ENCODE measurements at places on chromosomes 2 and 18. TPM values are rescaled to one million over a fixed set of nuclear protein-coding genes. Genes with fewer than 3 reads are reported as not detected.

Gene RPL31
- total RNA-seq = 703 TPM

DNA sequence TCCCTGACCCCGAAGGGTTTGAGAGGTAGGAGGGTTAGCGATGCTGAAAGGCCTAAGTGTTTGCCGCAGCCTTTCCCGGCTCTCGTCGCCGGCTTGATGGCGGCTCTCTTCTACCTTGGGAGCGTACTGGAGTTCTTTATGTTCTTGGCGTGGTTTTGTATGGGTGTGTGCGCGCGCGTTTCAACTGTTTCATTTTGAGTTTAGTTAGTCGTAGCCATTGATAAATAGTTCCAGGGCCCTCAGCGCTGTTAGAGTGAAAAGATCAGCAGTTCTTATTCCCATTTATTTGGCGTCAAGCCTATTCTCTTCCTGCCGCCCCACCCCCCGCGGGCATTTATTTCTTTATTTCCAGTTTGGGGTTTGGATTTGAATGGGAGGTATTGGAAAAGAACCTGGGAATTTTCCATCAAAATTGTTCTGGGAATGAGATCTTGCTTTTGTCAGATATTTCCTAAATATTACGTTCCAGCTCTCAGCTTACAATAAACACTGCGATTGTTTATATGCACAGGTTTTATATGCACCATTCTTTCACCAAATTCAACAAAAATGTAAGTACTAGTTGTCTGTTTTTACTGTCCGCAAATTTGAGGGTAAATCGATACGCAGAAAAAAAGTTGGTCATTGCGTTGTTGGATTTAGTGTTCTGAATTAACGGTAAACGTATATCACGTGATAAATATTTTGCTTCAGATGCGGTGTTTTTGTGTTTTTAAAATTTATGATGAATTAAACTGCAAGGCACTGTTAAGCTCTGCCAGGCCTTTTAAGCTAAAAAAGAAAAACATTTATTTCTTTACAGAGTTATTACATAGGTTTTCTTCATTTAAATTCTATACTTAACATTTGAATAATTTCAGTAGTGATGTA lies 954 bp downstream of the CCNT2 start:
- no peak for DNase-seq

- DNase-seq = no peak
These were observed 45.9 kb upstream of the ASAP2 start for GRCh38 chr2:9160732-9161131.

Gene TMEM214
- 30.9 TPM for total RNA-seq

Gene ACOXL
- 0.10 TPM for total RNA-seq

GRCh38 chr2:142973160-142973821 lies 95.8 kb downstream of the KYNU start:
- DNase-seq = no peak

DNA sequence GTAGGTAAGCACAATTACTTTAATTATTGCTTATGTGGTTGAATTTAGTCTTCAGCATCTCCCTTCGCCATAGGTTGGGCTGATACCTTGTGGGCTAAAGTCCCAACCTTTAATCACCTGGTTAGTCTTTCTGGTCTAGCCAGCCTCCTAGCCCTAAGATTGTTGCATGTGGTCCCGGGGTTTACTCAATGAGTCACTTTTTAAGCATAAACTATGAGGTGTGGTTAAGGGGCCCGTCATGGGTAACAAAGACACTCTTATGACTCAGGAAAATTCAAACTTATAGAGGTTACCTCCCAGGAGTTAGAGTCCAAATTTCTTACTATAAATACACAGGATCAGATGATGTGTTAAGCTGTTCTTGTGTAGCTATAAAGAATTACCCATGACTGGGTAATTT lies 841.6 kb downstream of the TRIB2 start:
- no peak for DNase-seq

- DNase-seq = no peak
These were observed 8.2 kb downstream of the PLCD4 start for GRCh38 chr2:218615868-218616315.

DNA sequence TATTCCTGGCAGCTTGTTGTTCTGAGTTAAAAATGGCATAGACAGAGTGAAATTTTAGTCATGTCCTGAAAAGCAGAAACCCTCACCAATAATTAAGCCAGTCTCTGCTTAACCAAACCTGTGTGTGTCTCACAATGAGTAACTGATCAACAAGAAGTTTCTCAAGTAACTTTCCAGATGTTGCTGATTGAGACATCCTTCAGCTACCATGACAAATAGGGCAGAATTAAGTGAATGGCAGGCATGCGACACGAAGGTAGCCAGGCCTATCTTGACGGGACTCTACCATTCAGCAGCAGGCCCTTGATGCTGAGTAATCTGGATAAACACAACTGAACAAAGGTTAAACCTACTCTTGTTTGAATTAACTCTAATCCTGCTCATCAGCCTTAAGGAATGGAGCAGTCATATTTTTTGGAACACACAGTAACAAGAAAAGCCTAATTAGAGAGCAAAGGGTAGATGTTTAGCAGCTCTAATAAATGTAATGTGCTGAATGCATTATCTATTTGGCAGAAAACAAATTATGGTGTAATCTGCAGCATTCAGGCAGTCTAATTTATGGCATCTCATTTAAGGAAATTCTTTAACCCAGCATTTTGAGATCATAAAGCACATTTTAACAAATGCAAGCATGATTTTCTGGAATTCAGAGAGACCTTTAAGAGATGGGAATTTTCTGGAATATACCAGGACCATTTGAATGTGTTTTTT lies 159.5 kb upstream of the EPHA4 start:
- no peak for DNase-seq

DNA sequence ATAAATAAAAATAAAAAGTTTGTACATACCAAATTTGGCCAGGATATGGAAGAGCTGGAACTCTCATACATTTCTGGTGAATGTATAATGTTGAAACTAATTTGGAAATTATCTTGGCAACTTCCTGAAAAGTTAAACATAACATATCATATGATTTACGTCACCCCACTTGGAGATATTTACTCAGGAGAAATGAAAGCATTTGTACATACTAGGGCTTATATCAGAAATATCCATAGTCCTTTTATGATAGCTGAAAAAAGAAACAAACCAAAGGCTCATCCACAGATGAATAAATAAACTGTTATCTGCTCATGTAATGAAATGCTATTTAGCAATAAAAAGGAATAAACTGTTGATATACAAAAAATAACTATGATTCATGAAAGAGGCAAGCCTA lies 318.2 kb upstream of the NRXN1 start:
- DNase-seq = no peak

GRCh38 chr2:55141572-55142413 lies 90.3 kb downstream of the CLHC1 start:
- DNase-seq = no peak

Gene TACR1
- total RNA-seq = 0.07 TPM

Gene CTLA4
- not detected for total RNA-seq

DNA sequence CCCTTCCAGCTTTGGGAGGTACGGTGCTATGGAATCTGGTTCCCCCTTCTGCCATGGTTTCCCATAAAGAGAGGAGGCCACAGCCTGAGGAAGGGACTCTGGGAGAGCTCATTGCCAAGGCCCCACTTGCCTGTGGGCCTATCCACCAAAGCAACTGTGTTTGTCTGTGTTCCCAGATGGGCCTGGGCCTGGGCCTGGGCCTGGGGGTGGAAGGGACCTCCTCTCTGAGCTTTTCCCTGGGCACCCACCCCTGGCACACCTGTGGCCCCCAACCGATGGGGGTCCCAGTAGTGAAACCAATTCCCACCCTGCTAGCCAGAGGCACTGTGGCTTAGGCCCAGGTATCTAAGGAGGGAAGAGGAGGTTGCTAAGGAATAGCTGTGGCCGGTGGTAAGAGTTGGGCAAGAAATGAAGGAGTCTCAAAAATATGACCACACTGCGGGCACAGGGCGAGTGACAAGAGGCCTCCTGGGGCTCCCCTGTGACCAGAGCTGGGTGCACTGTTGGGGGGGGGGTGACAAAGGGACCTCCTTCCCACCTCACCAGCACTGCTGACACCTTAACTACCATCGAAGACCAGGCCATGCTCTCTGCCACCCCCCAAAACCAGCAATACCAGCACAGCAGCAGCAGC lies 4.9 kb upstream of the DUSP2 start:
- no peak for DNase-seq

Gene IAH1
- total RNA-seq = 83.2 TPM

All from left ventricle myocardium superior (tissue), 1 donor.